Activated T-helper 17 cell treated with anti-CD3 and anti-CD28 coated beads, Interleukin-2, amount 50 U/mL, for 72 hours (primary cell): ENCODE measurements at places on chromosomes 1 and 21.

- ATAC-seq: no peak
These were observed 78.7 kb downstream of the SETD4 start for GRCh38 chr21:35981514-35982070.

DNA sequence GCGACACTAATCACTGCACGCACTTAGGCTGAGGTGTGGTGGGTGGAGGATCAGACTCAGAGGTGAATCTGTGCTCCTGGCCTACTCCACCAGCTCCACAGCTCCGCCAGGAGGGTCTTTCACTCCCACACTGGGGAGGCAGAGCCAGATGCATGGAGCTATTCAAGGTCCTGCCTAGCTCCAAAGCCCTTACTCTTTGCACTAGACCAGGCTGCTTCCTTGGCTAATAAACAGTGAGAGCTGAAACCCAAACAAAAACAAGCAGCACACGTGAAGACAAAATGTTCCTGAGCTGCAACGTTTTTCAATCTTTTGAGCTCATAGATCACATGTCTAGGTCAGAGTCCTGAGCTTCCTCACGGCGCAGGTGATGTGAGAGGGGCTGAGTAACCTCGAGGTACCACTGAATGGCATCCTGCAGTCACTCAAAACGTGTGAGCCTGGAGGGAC, 19.2 kb downstream of the CAPZB start:
- no peak for ATAC-seq

GRCh38 chr1:230395932-230396331, 30.2 kb downstream of the PGBD5 start:
- no peak for ATAC-seq

DNA sequence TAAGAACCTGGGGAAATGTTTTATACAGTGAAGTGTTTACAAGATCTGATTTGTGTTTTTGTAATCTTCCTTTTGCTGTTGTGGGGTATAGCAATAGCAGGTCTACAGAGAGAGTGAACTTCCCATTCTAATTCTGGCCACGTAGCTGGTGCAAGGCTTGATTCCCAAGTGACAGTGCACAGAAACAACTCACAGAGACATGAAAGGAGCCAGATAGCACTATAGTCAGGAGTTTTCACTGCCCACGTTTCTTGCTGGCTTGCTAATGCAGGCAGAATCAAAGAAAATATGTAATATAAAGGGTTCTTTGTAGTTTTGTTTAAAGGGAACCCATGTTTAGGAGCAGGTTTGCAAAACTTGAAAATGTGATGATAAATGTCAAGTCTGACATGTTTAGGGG, 170.9 kb upstream of the IVNS1ABP start:
- ATAC-seq: no peak

DNA sequence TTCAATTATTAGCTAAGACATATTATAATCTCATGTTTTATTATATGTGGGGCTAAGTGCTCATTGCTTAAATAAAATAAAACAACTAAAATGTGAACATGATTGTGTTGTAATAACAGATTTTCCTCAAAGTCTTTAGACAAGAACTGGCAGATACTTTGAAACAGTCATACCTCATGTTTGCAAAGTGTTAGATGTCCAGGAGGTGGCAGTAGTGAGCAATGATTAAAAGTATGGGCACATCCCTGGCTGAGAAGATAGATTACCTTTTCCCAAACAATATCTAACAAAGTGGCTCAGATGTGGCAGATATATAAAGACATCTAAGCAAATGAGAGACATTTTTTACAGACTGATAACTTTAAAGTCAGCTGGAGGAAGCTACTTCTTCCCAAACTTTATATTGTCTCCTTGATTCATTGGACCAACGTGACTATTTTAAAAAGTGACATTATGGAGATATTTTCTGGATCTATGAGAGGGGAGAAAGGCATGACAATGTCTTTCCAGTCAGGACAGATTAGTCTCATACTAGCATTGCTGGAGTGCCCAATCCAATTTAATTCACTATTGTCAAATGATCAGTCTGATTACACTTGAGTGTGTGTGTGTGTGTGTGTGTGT, 269.8 kb downstream of the S1PR1 start:
- peak; percentile 47 for ATAC-seq
